GM13976 (cell line): ENCODE measurements at places on chromosomes 3 and 15.

DNA sequence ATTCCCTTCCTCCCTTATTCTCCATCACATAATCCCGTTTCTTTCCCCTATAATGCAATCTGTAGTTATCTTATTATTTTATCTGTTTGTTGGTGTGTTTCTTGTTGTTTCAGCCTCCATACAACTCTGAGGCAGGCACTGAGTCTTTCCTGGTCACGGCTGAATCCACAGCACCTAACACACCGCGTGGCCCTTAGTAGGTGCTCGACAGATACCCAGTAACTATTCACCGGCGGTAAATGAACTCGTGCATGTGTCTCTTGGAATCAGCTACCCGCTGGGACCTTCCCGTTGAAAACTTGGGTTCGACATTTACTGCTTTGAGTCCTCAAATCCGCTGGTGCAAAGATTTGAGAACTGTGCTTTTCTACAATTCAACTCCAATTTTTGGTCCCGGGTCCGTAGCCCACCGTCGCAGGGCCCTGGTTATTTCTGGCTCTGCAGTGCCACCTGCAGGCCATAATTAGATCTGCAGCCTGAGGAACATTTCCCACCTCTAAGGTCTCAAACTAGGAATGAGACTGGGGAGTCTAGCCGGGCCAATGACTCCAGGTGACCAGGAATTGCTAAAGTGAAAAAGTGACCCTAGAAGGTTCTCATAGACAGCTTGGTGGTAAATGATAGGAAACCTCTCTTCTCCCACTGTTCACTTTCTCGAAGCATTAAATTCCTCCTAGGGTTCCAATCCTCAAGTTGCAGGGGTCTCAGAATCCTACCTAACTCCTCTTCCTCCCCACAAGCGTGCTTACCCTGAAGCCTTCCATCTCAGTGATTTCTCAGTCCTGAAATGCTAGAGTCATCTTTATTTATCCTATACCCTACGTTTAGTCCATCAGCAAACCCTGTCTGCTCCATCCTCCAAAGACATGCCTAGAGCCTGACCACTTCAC, 40.0 kb upstream of the TRH start:
- peak; percentile 64 for DNase-seq

DNA sequence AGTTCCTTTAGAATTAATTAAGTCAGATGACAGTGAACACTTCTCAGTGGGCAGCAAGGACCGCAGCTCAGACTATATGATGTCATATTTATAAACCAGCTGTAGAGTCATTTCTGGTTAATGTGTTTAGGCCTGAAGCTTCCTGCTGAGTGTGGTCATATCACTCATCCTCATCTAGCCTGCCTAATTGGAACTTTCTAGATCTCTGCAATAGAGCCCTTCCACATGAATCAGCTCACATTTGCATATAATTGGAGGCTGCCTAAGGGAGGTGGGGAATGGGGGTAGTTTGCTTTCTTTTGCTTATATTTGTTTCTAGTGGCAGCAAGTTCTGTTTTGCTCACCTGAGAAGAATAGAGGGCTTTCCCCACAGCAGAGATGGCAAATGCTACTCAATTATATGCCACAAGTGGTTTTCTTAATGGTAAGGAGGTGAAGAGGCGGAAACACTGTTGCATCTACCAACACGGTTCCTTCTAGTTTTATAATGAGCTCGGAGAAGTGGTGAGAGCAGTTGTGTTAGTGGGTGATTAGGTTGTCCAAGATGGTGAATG, 148.1 kb downstream of the KLHL25 start:
- DNase-seq, result peak; percentile 61

GRCh38 chr3:40872258-40872920, 326.9 kb upstream of the CTNNB1 start:
- no peak for DNase-seq

DNA sequence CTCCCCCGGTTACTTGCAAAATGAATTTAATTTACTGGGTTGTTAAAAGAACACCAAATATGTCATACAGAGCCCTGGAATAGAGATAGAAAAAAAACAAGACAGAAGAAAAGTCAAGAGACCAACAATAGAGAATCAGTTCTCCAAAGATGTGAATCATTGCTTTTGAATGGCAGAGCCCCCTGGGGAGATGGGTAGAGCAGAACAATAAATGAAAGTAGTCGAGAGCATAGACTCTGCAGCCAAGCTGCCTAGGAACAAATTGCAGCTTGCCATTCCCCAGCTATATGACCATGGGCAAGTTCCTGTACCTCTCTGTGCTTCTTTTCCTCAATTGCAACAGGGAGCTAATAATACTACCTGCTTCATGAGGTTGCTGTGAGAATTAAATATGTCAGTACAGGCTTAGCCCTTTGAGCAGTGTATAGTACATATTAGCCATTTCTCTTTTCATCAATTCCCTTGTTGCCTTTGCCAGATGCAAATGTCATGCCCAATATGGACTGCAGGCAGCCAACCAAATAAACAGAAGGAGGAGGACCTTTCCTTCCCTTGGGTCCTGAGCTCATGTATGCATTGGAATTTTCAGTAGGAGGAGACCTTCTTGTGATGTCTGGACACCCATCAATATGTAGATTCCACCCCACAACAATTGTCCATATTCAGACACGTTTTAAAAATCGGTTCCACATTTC, 25.0 kb upstream of the BFSP2 start:
- no peak for DNase-seq

DNA sequence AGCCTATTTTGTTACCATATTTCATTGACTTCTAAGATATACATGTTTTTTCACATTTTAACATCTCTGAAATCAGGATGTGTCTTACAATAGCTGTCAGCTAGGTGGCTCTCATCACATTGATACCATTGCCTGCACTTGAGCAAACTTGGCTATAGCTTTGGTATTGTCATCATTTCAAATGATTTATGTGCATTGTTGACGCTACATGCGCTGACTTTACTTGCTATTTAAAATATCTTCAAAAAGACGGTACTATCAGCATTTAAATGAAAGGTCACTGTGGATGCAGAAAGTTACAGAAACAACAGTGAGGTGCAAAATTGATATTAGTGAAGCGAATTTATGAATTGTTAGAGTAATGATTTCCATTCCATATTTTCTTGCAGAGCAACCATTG, 54.0 kb upstream of the ABHD2 start:
- no peak for DNase-seq

DNA sequence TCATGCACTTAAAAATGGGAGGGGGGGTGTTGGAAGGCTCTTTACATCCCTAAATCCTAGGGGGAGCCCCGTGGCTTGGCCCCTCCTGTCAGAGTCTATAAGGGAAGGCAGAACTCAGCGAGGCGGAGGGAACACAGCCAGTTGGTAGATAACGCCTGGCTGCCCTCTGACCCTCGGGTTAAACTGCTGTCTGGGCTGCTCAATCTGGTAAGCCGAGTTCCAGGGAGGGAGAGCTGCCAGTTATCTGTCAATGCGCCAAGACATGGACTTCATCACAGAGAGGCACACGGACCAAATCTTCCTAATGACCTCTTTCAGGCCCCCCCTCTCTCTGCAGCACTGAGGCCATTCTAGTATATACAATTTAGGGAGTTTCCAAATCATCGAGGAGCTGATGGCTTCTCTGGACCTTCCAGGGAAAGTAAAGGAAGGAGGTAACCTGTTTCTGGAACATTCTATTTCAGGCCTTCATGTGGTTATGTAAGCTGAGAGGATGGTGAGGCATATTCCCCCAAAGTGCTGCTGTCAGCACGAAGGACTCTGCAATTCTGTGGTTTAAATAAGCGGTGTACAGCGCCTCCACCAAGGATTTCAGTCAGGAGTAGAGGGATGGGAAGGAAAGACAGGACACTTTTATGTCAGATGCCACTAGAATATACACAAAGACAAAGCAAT, 349.0 kb downstream of the MCTP2 start:
- no peak for DNase-seq

- DNase-seq, result no peak
Observed at GRCh38 chr3:19165654-19166053, 17.3 kb downstream of the KCNH8 start.

DNA sequence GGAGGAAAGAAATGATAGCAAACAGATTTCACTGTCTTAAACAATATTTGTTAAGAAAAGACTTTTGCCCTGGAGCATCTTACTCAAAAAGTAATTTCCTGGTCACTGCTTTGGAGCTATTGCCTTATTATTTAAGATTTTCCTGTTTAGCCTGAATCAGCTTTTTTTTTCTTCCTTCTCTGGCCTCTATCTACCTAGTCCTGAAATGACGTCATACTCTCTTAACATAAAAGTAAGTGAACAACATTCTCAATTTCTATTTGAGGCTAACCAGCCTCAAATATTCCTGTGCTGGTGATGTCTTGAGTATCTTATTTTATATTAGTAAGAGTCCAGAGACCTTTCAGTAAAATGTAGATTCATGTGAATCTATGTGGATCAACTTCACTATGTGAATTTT, 221.9 kb upstream of the ALCAM start:
- no peak for DNase-seq

GRCh38 chr3:24416224-24416623, 78.4 kb downstream of the THRB start:
- DNase-seq, result no peak

DNA sequence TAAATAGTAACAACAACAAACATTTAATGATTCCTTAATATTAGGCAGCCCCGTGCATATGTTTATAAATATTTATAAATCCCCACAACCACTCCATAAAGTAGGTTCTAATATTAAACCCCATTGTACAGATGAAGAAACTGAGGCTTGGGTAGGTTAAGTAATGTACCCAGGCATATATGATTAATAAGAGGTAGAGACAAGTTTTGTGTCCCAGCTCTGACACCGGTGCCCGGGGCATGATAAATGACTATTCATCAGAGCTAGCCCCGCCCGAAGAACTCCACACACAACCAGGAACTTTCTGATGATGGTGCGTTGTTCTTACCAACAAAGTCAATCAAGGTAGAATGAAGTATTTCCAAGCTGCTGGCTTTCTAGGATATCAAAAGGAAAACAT, 19.4 kb downstream of the CDCP1 start:
- no peak for DNase-seq

- no peak for DNase-seq
Observed at GRCh38 chr15:89395996-89396395, 61.4 kb upstream of the POLG start.

- peak; percentile 35 for DNase-seq
Observed at GRCh38 chr15:60004009-60004845, at the start of gene FOXB1. Gene FOXB1 (plus strand): TSS chr15:60004311. CDS start chr15:60004964, 653 bp downstream.

GRCh38 chr15:26623071-26623470, 149.8 kb downstream of the GABRB3 start:
- DNase-seq, result no peak

DNA sequence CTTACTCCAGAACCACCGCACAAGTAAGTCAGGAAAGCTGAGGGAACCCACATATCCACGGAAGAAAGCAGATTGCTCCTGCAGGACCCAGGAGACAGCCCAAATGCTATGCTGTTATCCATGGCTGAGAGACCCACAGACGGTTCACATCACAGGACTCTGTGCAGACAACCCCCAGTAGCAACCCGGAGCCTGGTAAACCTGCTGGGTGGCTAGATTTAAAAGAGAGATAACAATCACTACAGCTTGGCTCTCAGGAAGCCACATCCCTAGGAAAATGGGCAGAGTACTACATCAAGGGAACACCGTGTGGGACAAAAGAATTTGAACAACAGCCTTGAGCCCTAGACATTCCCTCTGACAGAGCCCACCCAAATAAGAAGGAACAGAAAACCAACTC, 13.8 kb upstream of the TRIM42 start:
- no peak for DNase-seq

DNA sequence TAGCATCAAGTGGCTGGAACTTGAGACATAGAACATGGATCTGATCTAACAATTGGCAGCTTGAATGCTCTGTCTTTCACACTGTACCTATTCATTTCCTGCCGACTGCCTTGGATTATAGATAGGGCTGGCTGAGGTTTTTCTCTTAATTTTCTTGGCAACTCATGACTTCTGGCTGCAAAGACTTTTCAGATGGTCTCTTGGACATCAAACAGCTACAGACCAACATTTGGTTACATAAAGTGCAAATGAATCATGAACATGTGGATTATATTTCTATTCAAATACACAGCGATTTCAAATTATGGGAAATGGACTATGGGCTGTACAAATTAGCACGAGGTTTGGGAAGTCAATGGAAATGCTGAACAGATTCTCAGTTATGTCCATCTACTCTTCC, 26.2 kb upstream of the IL16 start:
- DNase-seq, result no peak

DNA sequence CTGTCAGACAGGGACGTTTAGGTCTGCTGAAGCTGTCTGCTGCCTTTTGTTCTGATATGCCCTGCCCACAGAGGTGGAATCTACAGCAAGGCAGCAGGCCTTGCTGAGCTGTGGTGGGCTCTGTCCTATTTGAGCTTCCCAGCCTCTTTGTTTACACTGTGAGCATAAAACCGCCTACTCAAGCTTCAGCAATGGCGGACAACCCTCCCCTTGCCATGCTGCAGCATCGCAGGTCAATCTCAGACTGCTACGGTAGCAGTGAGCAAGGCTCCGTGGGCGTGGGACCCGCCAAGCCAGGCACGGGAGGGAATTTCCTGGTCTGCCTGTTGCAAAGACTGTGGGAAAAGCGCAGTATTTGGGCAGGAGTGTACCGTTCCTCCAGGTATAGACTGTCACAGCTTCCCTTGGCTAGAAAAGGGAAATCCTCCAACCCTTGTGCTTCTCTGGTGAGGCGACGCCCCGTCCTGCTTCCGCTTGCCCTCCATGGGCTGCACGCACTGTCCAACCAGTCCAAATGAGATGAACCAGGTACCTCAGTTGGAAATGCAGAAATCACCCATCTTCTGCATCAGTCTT, 71.4 kb downstream of the SPSB4 start:
- DNase-seq, result no peak

GRCh38 chr3:3800685-3801493, 1.7 kb downstream of the LRRN1 start:
- peak; percentile 22 for DNase-seq

GRCh38 chr3:186534113-186534669, 10.0 kb downstream of the CRYGS start:
- DNase-seq, result peak; percentile 55

- DNase-seq, result no peak
Observed at GRCh38 chr3:69998759-69999139, 784 bp upstream of the SAMMSON start.

DNA sequence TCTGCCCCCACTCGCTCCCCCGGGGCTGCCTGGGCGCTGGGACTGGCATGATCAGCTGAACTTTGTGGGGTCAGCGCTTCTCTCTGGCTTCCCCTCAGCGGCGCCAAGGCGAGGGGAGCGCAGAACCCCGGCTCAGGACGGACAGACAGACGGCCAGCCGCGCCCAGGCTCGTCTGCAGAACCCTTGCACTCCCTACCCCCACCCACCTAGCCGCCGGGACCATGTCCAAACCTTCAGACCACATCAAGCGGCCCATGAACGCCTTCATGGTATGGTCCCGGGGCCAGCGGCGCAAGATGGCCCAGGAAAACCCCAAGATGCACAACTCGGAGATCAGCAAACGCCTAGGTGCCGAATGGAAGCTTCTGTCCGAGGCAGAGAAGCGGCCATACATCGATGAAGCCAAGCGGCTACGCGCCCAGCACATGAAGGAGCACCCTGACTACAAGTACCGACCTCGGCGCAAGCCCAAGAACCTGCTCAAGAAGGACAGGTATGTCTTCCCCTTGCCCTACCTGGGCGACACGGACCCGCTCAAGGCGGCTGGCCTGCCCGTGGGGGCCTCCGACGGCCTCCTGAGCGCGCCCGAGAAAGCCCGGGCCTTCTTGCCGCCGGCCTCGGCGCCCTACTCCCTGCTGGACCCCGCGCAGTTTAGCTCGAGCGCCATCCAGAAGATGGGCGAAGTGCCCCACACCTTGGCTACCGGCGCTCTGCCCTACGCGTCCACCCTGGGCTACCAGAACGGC, 621 bp downstream of the SOX14 start:
- DNase-seq, result peak; percentile 17
